ENCODE measurements at places on chromosomes 12 and 14. TPM values are rescaled to one million over a fixed set of nuclear protein-coding genes. Genes with fewer than 3 reads are reported as not detected.

GRCh38 chr14:100069161-100069800 lies 4.1 kb downstream of the EVL start:
- DNase-seq, result no peak

- no peak for DNase-seq
Observed at GRCh38 chr12:54017027-54017788, 8.4 kb downstream of the HOXC8 start.

GRCh38 chr12:1838205-1838993 lies 18.0 kb downstream of the LRTM2 start:
- no peak for DNase-seq

DNA sequence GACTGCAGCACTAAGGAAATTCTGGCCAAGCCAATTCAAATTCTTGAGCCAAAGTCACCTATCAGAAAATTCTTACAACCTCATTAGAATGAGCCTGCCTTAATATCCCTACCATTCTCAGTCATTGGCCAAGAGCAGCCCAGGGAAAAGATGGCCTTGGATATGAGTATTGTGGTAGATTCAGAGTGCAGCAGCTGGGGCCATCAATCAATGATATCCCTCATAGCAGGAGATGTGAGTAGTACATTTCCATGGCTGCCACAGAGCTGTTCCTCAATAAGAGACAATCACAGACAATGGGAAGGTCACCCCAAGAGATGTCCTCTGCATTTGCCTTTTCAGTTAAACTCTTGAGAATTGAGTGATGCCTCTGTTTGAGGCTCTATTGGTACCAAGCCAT lies 161.6 kb downstream of the DYRK2 start:
- DNase-seq, result no peak

GRCh38 chr12:58934528-58934927 lies 14.2 kb upstream of the LRIG3 start:
- no peak for DNase-seq

TAS2R20 gene
- total RNA-seq, result 0.28 TPM

DNA sequence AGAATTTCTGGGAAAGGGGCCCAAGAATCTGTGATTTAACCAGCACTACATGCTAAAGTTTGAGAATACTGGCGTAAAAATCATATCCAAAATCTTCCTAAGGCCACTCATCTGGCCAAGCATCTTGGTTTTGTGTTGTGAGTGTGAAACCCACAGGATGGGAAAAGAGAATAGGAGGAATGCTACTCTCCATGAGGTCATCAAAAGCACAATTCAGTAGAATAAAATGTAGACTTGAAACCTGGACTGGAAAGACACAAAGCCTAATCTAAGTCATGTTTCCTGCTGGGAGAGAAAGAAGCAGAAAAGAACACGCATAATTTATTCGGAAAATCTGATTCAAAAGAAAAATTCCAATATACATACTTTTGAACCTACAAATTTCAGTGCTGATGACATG lies 42.3 kb downstream of the NR1H4 start:
- DNase-seq, result no peak

RFX4 gene
- total RNA-seq, result not detected

DNA sequence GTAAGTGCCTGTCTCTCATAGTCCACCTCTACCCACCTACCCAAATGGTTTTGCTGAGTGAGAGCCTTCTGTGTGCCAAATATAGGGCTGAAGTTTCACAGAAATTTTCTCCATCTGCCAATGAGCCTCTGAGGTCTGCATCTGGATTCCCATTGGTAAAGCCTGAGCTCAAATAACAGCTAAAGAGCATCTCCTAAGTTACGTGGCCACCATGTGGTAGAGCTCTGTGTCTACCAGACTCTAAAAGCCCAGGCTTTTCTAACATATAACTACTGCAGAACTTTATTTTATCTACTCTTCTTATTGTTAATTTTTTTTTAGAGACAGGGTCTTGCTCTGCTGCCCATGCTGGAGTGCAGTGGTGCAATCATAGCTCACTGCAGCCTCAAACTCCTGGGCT lies 16.0 kb downstream of the AMDHD1 start:
- DNase-seq, result peak; percentile 8

GRCh38 chr12:113002155-113002554 lies 23.8 kb downstream of the OAS2 start:
- no peak for DNase-seq

DNA sequence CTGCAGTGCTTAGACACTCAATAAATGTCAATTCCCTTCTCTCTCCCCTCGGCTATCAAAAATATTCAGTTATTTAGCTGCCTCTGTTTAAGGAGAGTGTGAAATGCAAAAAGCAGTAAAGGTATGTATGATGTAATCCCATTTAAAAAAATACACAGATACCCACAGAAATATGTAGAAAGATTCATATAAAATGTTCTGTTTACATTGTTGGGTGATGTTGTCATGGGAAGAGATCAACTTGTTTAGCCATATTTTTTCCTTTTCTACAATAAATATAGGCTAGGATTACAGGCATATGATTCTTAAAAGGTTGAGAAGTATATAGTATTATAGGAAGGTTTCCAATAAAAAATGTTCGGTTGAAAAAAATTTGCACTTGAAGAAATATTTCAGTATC lies 7.8 kb downstream of the PPP2R3C start:
- peak; percentile 37 for DNase-seq

DNA sequence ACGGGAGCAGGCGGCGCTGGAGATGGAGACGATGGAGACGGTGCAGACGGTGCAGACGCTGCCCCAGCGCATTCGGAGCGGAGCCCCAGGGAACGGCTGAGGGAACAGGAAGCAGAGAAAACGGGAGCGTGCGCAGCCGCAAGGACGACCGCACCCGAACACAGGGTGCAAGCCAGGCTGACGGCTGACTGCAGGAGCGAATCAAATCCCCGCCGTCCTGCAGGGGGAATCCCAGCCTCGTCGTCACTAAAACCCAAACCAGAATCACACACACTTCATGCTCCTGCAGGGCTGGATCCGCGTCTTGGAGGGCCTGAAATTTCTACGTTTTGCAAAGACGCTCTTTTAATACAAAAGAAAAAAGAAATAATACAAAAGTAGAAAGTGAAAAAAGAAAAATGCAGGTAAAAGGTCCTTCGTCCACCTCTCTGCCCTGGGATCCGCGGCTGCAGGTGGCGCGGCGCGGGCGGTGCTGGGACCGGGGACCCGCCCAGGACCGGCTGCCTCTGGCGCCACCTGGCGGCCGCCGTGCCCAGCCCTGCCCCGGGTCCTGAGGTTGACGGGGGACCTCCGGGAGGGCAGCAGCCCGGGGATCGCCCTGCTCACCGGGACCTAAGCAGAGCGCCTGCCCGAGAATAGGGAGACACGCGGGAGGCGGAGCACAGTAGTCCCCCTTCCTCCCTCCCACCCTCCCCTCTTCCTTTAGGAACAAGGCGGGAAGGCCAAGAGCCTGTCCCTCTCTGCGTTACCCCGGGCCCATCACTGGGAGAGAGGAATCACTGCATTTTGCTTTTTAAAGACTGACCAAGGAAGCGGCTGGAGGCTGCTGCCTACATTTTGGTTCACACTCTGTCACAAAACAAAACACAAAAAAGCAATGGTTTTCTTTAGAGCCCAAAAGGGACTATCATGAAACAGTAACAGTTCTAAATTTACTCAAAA lies 20.1 kb downstream of the STX2 start:
- no peak for DNase-seq
